ENCODE measurements at places on chromosomes 5 and 9.

DNA sequence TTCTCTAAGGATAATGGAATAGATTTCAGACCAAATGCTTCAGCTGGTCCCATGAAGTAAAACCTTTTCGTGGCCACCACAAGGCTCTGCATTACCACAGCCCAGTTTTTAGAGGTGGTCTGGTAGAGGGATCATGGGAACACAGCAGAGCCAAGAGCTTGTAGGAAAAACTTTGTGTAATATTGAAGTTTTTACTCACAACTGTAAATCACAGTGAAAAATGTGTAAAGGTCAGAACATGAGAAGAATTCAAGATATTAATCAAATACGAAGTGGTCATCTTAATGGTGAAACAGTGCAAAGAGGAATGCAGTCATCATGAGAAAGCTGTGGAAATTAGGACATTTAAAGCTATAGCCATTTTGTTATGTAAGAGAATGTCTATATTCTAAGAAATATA, 197.5 kb downstream of the NPR3 start:
- H3K27me3 ChIP-seq = no peaks in the 10 kb centered on the region
- no peak overlapping the region for H3K27ac ChIP-seq
- H3K4me3 ChIP-seq = no peak overlapping the region
- H3K36me3 ChIP-seq = no peaks in the 10 kb centered on the region

- H3K4me3 ChIP-seq = no peak overlapping the region
- H3K27me3 ChIP-seq = no peaks in the 10 kb centered on the region
- H3K27ac ChIP-seq = no peak overlapping the region
- no peaks in the 10 kb centered on the region for H3K36me3 ChIP-seq
- peaks cover 12% of the 10 kb centered on the region for H3K4me1 ChIP-seq
- no peak for DNase-seq
Observed at GRCh38 chr9:112852741-112853504, 37.8 kb downstream of the SLC46A2 start.

- no peak for DNase-seq
- H3K27me3 ChIP-seq = no peaks in the 10 kb centered on the region
- H3K27ac ChIP-seq = no peak overlapping the region
- no peaks in the 10 kb centered on the region for H3K4me1 ChIP-seq
- H3K36me3 ChIP-seq = no peaks in the 10 kb centered on the region
Observed at GRCh38 chr5:33277061-33277650, 163.6 kb upstream of the TARS1 start.

- H3K27me3 ChIP-seq = no peaks in the 10 kb centered on the region
- peak overlapping the region; percentile 96 for H3K27ac ChIP-seq
- peaks cover 48% of the 10 kb centered on the region for H3K4me1 ChIP-seq
- no peaks in the 10 kb centered on the region for H3K36me3 ChIP-seq
- DNase-seq = no peak
- H3K4me3 ChIP-seq = no peak overlapping the region
Observed at GRCh38 chr5:151038801-151039238, 18.4 kb downstream of the GPX3 start.

DNA sequence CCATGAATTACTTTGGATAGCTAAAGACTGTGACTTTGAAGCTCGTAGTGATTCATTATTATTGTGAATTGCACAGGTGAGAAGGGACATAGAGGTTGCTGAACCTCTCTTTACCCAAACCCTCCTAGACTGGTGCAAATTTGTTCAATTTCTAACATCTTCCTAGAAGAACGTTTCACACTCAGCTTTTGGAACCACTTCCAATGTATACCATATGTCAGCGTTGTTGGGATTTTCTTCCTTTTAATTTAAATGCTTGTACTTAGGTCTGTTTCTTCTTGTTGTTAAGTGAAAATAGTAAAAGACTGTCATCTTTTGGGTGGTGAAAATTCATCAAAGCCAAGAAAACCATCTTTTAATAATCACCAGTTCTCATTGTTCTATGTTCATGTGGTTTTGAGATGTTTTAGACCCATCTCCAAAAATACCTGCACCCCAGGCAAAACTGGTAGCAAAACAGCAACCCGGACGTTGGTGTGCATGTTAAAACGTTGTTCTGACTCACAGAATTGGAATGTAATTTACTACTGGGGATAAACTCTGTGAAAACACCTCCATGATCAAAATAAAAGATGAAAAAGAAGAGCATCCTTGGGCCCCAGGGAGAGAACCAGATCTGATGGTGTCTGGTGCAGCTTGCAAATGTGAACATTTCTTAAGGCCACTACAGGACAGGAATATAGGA, 238.3 kb downstream of the NPR3 start:
- no peaks in the 10 kb centered on the region for H3K36me3 ChIP-seq
- no peak overlapping the region for H3K27ac ChIP-seq
- no peaks in the 10 kb centered on the region for H3K27me3 ChIP-seq
- no peak overlapping the region for H3K4me3 ChIP-seq
- DNase-seq = no peak
- H3K4me1 ChIP-seq = no peaks in the 10 kb centered on the region

DNA sequence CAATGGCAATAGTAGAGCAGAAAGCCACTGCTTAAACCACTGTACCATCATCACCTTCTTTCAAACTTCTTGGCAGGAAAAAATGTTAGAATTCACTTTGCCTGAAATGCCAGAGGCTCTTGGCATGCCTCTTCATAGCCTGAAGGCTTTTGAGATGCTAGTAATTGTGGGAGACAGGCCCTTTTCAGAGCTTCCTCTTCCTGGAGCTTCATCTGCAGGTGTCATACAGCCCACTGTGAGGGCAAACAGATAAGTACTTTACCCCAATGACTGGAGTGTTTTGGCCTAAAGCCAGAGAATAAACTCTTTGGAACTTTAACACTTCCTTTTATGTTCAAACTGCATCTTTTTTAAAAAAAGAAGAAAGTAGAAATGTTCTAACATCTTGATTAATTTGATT, 81.3 kb upstream of the TMEM171 start:
- DNase-seq = no peak
- no peaks in the 10 kb centered on the region for H3K27me3 ChIP-seq
- H3K27ac ChIP-seq = no peak overlapping the region
- no peak overlapping the region for H3K4me3 ChIP-seq
- no peaks in the 10 kb centered on the region for H3K4me1 ChIP-seq
- H3K36me3 ChIP-seq = no peaks in the 10 kb centered on the region

All from gastrocnemius medialis (tissue), 4 donors.